Activated CD8-positive, alpha-beta memory T cell treated with anti-CD3 and anti-CD28 coated beads for 48 hours (primary cell): ENCODE measurements at places on chromosomes 1 and 21.

DNA sequence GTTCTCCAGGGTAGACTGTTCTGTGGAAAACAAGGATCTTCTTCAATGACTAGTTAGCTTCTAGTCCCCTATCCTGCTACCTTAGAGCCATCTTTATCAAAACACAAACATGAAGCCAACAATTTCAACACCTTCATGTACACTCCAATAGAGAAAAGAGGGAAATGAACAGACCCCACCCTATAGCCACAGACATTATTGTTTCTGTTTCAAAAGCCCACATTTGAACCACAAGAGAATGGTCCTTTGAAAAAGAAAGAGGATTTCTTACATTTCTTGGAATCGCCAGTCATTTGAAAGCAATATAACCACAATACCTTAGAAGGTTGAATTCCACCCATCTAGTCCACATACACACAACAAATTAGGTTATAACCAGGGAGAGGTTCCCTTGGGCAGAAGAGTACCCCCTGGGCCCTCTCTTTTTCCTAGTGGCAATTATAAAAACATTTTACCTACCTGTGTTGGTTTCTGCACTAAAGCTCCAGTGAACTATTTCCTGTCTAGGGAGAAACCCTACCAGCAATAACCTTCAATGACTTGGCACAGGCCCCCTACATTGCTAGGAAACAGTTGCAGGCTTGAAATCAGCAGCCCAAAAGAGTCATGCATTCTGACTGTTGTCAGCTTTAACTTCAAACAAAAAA is 2.7 kb upstream of the LPGAT1 start:
- no peak for DNase-seq

DNA sequence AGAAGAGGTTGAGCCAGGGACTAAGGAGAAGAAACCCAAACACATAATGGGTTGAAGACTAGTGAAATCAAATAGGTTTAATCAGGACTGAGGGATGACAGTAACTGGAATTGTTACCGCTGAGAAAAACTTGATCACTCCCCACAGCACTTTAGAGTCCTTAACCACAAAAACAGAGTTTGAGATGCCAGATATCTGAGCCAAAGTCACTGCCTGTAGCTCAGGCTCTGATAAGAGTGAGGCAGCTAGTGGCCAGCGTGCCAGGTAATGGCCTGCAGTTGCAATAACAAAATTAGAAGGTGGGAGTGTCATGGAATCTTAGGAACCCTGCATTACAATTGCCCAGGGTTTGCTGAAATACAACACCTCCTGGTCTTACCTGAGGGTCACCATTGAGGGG is 48.0 kb downstream of the PRKAB2 start:
- DNase-seq: no peak

GRCh38 chr1:34070201-34070836 is 94.7 kb downstream of the CSMD2 start:
- no peak for DNase-seq

GRCh38 chr1:57158604-57158998 is 192.8 kb upstream of the C8B start:
- no peak for DNase-seq

GRCh38 chr1:40395190-40396175 is 22.0 kb downstream of the SMAP2 start:
- no peak for DNase-seq

GRCh38 chr1:27503844-27504587 is 14.0 kb upstream of the WASF2 start:
- DNase-seq: no peak

GRCh38 chr1:8460784-8461183 is 142.9 kb downstream of the SLC45A1 start:
- no peak for DNase-seq

GRCh38 chr21:34861258-34861657 is 187.8 kb downstream of the RUNX1 start:
- DNase-seq: no peak

GRCh38 chr1:55188909-55189308 is 26.3 kb downstream of the USP24 start:
- no peak for DNase-seq

GRCh38 chr1:162299018-162299417 is 77.6 kb downstream of the SPATA46 start:
- no peak for DNase-seq

GRCh38 chr1:202126426-202126825 is 3.7 kb downstream of the GPR37L1 start:
- no peak for DNase-seq

- DNase-seq: no peak
Measured at GRCh38 chr1:168821434-168821833, 92.4 kb upstream of the DPT start.

GRCh38 chr1:37410815-37411214 is 63.6 kb upstream of the ZC3H12A start:
- DNase-seq: no peak
